Left hindlimb (tissue), 1 donor: ENCODE measurements at places on chromosomes 3 and 15.
A peak's percentile ranks its signal among the peaks of the same experiment; 100 is the strongest.

- no peak for DNase-seq
Measured at GRCh38 chr3:4838621-4839022, 140.6 kb upstream of the BHLHE40 start.

DNA sequence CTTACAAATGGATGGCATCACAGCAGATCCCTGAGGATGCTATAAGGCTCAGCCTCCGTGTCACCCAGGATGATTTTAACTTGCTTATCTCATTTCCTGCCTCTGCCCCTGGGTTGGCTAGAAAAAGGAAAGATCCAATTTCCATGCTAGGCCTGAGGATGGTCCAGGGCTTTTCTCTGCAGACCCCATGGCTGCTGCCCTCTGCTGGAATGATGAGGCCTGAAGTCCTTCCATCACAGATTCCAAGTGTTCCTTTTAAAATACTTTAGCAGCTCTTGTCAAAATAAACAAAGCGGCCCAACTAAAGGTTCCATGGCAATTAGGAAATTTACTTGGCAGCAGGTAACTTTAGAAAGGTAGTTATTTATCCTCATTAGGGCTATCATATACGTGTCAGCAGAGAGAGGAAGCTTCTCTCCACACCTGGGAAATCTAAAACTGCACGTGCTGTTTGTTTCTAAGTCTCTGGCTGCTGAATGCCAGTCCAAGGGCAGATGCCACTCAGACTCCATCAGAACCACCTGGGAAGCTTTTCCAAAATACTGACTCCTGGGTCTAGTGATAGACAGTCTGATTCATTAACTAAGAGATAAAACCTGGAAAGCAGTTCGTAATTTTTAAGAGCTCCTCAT, 401.9 kb upstream of the IL12A start:
- DNase-seq, result peak; percentile 30

DNA sequence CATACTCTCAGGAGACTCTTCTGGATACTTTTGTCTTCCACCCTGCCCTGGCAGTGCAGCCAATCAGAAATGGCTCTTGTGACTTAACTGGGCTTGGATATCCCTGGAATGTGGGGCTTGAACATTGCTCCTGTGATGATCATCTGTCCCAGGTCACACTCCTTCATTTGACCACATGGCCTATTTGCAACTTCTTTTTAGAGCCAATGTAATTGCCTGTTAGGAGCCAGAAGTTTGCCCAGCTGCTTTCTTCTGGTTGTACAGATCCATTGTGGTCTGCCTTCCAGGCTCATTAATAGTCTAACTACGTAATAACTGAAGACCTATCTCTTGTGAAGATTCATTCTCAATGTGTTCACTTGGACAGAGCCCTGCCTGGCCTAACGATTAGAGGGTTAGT, 29.8 kb downstream of the QTRT2 start:
- DNase-seq, result no peak

GRCh38 chr3:171704002-171704401, 106.3 kb downstream of the PLD1 start:
- DNase-seq, result no peak

GRCh38 chr3:162764051-162764807, 1267.6 kb downstream of the OTOL1 start:
- DNase-seq, result no peak

GRCh38 chr3:12353796-12354525, 65.1 kb downstream of the PPARG start:
- DNase-seq, result no peak

- no peak for DNase-seq
Measured at GRCh38 chr3:79564192-79564591, 203.6 kb downstream of the ROBO1 start.

DNA sequence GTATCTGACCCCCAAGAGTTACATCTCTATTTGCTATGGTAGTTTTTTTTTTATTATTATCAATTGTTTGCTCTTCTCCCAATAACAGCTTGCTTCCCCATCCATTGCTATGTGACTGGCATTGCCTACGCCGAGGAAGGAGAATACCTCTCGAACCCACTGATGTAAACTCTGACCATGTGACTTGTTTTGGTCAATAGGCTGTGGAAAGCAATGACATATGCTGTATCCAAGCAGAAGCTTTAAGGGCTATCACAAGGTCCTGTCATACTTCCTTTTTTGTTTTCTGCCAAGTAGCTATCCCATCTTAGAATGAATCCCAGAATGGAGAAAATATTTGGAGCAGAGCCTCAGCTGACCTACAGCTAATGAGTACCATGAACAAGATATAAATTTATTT, 111.0 kb upstream of the FRMD4B start:
- DNase-seq, result no peak

- DNase-seq, result no peak
Measured at GRCh38 chr3:172461530-172462138, 13.4 kb upstream of the GHSR start.

GRCh38 chr3:70990723-70991122, 592.8 kb downstream of the FOXP1 start:
- no peak for DNase-seq

DNA sequence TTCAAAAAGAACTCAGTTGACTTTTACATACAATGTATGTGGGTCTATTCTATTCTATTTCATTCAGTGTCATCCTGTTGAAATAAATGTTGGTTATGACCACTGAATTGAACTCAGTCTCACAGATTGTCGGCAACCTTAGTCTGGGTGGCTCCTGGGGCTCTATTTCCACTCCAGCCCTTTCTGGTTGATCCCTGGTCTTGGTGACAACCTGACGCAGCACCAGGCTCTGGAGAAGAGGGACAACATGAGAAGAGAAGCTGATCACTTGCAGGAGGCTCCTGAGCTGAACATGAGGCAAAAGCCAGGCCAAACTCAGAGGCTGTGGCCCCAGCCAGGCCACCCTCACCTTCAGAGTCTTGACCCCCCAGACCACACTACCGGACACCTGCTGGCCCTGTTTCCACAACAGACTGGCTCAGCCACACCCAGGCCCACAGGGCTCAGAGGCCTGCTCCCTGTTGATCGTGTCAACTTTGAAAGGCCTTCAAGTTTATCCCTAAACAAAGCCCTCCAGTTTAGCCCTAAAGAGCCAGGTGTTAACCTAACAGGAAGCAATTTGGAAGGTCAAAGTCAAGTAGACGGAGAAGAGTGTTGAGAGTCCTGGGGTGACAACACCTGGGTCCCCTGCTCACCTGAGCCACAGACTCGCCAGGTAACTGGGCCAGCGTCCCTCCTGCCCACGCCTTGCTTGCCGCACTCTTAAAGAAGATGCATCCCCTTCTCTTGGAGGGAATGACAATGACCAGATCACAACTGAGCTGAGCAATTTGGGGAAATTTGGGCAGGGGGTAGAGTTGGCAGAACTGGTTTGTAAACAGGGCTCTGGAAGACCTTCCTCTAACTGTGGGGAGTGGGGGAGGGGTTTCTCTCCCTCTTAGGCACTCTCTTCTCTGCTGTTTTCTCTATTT, 15.4 kb upstream of the MUC20 start:
- no peak for DNase-seq

- DNase-seq, result no peak
Measured at GRCh38 chr3:129855832-129856419, 37.6 kb downstream of the TMCC1 start.

DNA sequence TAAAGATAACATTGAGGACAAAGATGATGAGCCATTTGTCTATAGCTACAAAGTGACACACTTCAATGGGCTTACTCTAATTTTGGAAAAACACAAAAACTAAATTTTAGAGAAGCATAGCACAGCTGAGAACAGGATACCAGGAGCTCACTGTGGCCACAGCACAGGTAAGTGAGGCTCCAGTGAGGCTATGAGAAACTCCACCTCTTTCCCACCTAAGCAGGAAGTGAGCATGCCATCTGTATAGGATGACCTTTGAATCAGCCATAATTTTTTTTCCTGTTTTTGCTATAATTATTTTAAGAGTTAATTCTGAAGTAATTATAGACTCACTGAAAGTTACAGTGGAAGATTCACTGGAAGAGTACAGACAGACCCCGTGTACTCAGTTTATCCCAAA, 82.1 kb upstream of the DCLK3 start:
- DNase-seq, result no peak

DNA sequence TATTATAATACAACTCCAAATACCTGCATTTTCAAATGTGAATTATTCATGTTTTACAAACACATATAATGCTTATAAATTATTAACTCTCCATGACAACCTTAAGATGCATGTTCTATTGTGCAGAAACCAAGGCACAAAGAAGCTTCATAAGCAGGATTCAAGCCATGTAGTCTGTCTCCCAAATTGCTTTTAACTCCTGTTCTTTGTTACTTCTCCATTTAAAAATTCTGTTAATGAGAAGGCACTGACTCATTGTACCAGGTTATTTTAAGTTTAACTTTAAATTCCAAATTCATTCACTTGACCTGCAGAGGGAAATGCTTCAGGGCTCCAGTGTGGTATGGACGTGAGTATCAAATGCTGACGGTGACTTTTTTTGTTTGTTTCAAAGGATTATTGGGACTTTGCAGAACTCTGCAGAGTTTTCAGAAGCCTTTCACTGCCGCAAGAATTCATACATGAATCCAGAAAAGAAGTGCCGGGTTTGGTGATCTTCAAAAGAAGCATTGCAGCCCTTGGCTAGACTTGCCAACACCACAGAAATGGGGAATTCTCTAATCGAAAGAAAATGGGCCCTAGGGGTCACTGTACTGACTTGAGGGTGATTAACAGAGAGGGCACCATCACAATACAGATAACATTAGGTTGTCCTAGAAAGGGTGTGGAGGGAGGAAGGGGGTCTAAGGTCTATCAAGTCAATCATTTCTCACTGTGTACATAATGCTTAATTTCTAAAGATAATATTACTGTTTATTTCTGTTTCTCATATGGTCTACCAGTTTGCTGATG, 100.0 kb downstream of the MME start:
- no peak for DNase-seq

DNA sequence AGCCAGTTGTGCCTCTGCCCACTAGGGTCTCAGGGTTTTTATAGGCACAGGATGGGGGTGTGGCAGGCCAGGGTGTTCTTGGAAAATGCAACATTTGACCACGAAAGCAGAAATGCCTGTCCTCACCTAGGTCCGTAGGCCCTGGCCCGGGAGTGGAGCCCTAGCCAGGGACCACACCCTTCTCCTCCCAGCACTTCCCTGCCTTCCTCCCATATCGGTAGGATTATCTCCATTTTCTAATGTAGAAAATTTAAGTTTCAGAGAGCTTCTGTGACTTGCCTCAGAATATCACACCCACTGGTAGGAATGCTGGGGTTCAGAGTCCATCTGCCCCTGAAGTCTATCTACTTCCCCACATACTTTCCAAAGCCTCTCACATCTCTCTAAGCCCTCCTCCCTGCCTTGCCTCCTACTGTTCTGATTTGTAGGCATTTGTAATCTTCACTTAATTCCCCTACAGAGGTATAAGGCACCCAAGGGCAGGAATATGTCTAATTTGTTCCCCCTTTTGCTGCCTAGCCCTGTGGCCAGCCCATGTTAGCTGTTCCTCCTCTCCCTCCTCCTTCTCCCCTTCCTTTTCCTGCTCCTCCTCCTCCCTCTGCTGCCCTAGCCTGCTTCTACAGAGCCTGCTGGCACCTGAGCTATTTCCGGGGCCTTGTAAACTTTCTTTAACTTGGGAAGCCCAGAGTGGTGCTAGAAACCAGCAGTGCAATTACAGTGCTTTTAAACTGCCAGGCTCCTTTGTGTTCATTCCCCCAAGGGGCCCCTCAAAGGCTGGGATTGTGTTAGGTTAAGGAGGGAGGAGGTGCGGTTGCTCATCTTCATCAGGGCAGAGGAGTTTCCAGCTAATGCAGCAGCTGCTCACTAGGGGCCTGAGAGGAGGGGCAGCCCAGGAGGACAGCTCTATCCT, 71.1 kb downstream of the MRPL46 start:
- DNase-seq, result no peak

- no peak for DNase-seq
Measured at GRCh38 chr15:97235611-97235985, 724.9 kb upstream of the ARRDC4 start.

- no peak for DNase-seq
Measured at GRCh38 chr3:108818404-108818803, 4.2 kb upstream of the TRAT1 start.

GRCh38 chr3:161296814-161297213, 74.5 kb downstream of the SPTSSB start:
- DNase-seq, result no peak

DNA sequence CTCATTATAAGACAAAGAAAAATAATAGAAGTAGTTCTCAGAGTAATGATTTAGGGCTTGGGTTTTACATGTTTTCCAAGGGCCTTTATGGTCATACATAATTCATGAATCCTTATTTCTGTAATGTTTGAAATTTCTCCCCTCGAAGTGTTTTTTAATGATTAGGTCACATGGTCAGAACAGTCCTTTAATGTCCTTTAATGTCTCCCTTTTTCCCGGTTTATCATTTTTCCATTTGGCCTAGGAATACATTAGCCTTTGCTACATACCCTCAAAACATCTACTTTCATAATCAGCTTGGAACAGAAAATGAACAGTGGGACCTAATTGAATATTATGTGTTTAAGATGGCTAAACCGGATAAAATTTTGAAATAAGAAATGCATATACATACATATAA, 159.9 kb upstream of the ROBO2 start:
- no peak for DNase-seq

- DNase-seq, result no peak
Measured at GRCh38 chr3:4411236-4411635, 55.8 kb downstream of the SUMF1 start.

DNA sequence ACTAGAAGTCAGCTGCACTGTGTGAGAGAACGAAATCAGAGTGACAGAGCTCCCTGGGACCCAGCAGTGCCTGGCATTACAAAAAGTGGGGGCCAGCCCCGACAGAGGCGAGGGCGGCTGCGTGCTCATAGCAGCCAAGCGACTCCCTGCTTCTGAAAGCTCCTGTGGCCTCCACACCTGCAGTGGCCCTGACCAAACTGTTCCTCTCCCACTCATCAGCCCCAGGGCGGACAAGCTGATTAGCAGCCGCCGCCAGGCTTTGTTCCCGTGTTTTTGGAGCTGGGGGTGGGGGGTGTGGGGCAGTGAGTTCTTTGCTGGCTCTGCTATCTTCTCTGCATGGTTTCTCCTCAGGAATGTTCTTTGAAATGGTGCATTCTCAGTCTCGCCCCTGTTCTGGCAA, 58.1 kb downstream of the DGKG start:
- DNase-seq, result no peak
